ENCODE measurements at places on chromosomes 7 and 10.

GRCh38 chr10:350981-351501 is 215.8 kb downstream of the ZMYND11 start:
- DNase-seq: no peak

GRCh38 chr10:30353851-30354250 is 4.8 kb upstream of the MTPAP start:
- DNase-seq: peak; percentile 56

- DNase-seq: no peak
Observed at GRCh38 chr7:135939261-135939812, 37.8 kb downstream of the MTPN start.

DNA sequence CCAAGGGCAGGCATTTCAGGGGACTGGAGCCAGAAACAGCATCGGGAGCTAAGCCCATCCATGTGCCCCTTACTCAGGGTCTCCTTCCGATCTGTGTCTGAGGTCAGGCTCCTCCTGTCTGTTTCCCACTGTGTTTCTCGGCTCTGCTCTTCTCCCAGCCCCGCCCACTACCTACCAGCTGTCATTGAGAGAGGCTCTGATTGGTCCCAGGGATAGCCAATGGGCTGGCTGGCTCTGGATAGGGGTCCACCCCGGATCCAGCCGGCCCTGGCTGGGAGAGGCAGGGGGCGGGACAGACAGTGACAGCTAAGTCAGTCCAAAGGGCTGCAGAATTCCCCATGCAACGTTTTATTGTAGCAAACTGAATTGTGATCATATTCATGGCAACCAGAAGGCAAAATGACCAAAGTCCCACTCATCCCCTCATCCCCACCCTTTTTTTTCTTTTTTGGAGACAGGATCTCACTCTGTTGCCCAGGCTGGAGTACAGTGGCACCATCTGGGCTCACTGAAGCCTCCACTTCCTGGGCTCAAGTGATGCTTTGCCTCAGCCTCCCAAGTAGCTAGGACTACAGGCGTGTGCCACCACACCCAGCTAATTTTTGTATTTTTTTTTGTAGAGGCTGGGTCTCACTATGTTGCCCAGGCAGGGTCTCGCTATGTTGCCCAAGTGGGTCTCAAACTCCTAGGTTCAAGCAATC is 76.3 kb downstream of the CLIP2 start:
- peak; percentile 29 for DNase-seq

GRCh38 chr7:8597565-8597964 is 164.2 kb downstream of the NXPH1 start:
- no peak for DNase-seq

Data from kidney tubule cell (primary cell).